Fibroblast of lung (primary cell): ENCODE measurements at places on chromosomes 12 and 14. TPM values are rescaled to one million over a fixed set of nuclear protein-coding genes. Genes with fewer than 3 reads are reported as not detected.
A peak's percentile ranks its signal among the peaks of the same experiment; 100 is the strongest.

SPRYD4 gene
- total RNA-seq, result 1.0 and 1.7 TPM in 2 replicates

RIN3 gene
- 5.4 and 8.9 TPM in 2 replicates for total RNA-seq

NOS1 gene
- under 0.01 TPM in 2 replicates for total RNA-seq

RPL10L gene
- not detected in 2 replicates for total RNA-seq

GAS2L3 gene
- total RNA-seq, result 18.7 and 33.4 TPM in 2 replicates

PTCSC3 gene
- not detected in 2 replicates for total RNA-seq

IL22 gene
- total RNA-seq, result not detected in 2 replicates

SLC8A3 gene
- under 0.01 TPM in 2 replicates for total RNA-seq

GRIN2B gene
- under 0.01 TPM in 1 of 2 replicates, not detected in the other for total RNA-seq

CPNE6 gene
- not detected in 2 replicates for total RNA-seq

KRT71 gene
- not detected in 2 replicates for total RNA-seq

MEG3 gene
- total RNA-seq, result 95.0 and 182 TPM in 2 replicates

DNA sequence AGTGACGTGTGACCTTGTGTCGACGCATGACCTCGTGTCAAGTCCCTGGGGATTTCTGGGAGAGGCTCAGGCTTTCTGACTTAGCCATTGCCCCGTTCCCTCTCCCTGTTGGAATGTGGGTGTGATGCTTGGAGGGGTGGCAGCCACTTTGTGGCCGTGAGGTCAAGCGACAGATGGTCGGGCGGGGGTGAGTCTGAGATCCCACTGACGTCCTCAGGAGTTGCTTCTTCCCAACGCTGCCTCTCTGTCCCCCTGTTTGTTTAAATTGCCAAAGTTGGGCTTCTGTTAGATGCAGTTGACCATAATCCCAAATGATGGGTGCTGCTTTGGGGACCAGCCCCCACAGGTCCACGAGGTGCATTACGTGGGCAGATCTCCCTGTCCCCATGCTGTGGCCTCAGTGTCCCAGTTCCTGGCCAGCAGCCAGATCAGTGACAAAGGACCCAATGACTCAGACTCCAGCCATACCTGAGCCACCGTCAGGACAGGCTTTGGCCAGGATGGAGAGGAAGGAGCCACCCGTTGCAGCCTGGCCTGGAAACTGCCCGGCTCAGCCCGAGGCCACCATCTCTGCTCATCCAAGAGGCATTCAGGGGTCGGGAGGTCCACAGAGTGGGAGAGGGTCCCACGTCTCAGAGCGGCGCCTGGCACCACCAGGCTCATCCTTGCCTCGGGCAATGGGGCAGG, 34.4 kb upstream of the GALNT9 start:
- no peak for DNase-seq

DNA sequence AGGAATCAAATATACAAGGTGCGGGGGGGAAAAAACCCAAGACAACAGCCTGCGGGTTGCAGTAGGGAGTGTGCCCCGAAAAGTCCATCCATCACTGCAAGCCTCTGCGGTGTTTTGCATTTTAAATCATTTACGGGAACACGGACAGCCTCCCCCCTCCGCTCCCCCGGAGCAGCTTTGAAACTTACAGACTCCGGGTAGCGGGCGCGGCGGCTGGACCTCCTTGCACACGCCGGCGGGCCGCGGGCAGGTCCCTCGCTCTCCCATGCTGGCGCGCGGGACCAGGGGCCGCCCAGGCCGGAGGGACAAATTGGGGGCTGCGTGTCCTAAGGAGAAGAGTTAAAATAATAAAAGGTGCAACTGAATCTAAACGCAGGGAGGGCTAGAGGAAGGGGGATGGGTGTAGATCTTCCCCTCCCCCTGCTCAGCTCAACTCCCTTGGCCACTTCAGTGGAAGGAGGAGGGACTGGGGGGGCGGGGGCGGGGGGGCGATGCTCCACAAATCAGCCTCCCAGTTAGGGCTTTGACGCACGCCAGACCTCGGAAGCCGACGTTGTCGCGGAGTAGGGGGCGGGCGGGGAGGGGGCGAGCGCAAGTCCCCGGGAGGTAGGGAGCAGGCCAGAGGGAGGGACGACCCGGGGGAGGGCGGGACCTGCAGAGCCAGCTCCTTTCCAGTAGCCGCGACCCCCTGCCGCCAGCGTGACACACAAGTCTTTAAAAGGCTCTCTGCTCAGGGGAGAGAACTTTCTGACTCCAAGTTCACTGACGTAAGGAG, at the start of gene KCNJ8:
Gene KCNJ8 (minus strand): TSS at position 349 of the 775 bp plus-strand sequence. CDS start 1,090 bp downstream, outside the sequence.
- DNase-seq, result peak; percentile 41

- DNase-seq, result no peak
Observed at GRCh38 chr14:82501554-82501953, 967.9 kb upstream of the SEL1L start.

GRCh38 chr12:47714826-47715386, 9.1 kb upstream of the RPAP3 start:
- DNase-seq, result no peak

GRCh38 chr12:129163861-129164260, 310.6 kb downstream of the GLT1D1 start:
- no peak for DNase-seq

GRCh38 chr12:13176256-13176655, 20.3 kb upstream of the EMP1 start:
- DNase-seq, result no peak

DNA sequence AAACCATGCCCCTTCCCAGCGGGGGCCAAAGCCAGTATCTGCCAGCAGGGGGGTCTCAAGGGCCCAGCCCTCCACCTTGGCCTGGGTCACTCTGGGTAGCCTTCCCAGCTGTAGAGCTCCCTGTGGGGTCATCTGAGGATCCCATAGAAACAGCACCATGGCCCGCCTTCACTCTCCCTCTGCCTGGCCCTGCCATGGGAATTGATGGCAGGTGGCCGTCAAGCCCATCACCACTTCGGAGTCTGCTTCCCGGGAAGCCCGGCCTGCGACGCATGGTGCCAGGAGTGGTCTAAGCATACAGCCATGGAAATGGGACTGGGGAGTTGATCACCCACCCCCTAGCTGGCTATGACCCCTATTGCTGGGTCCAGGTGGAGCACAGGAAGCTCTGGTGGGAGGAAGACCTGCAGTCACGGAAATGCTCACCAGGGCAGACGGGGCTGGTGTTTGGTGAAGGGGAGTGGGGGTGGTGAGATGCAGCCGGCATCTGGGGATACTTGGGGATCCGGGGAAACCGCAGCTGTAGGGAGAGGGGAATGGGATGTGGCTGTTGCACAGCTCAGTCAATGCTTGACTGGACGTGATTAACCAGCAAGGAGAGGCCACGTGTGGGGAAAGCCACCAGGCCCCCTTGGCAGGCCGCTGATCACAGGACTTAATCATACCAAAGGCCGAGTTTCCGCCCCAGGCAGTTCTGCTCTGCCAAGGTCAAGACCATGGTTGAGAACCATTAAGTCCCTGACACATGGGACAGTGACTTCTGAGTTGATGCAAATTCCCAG, 52.2 kb upstream of the DIO3 start:
- DNase-seq, result no peak

DNA sequence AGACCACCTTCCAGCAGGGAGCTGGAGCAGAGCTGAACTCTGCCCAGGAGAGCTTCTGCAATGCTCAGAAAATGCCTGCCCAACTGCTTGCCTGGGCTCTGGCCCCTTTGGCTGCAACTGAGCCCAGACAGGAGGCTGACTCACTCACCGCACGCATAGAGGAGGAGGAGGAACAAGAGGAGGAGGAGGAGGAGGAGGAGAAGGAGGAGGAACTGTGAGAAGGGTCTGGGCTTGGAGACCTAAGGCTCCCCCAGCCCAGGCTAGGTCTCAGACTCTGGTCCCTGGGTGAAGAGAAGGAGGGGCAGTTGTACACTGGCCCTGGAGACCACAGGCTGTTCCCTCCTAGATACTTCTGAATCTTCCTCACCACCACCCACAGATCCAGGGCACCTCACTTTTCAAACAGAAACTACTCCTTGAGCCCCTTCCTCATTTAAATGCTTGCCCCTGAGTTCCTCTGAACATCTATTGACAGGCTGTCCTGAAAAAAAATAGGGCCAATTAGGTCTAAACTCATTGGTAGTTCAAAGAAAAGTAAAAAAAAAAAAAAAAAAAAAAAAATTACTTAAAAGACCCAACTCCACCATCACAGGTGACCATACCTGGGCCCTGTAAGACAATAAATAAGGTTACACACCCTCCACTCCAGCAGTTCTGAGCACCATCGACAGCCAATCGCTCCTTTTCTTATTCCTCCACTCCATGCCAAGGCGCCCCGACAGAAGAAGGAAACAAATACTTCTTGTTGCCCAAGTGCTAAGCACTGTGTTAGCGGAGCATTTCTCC, 674 bp downstream of the VDR start:
- peak; percentile 89 for DNase-seq

DNA sequence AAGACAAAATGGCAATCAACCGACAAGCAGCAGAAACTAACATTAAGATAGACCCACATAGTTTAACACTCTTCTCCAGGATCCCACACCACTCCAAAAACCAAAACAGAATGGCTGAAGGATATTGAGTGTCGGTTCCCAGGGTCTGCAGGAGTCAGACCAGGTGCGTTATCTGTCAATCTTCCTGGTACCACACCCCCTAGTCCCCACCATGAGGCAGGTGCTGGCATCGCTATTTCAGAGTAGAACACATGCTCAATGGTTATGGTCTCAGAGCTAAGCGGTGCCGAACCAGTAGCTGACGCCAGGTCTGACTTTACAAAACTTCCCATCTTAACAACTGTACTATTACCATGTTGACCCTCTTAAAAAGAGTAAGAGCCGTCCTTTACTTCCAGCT, 10.2 kb downstream of the STX2 start:
- DNase-seq, result no peak

GRCh38 chr14:75249958-75250336, 28.7 kb upstream of the FOS start:
- DNase-seq, result peak; percentile 12

GRCh38 chr14:68682166-68683103, 110.4 kb downstream of the ZFP36L1 start:
- DNase-seq, result peak; percentile 97

DNA sequence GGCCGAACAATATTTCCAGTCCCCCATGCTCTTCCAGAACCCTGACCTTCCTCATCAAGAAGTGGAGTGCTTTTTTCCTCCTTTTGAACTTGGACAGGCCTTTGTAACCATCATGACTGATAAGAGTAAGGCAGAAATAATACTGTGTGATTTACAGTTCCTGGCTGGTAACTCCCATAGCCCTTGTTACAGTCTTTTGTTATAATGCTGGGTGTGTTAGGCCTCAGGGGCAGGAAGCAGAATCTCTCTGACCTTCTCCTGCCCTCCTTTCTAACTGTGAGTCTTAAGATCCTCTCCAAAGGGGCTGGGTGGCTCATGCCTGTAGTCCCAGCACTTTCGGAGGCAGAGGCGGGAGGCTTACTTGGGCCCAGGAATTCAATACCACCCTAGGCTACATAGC, 59.5 kb downstream of the BCAT1 start:
- DNase-seq, result no peak

DNA sequence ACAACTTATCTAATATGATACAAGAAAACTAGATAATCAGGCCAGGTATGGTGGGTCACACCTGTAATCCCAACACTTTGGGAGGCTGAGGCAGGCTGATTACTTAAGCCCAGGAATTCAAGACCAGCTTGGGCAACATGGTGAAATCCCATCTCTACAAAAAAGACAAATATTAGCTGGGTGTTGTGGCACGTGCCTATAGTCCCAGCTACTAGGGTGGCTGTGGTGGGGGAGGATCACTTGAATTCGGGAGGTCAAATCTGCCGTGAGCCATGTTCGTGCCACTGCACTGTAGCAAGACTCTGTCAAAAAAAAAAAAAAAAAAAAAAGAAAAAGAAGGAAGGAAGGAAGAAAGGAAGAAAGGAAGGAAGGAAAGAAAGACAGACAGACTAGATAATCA, 27.0 kb downstream of the ZCRB1 start:
- DNase-seq, result no peak

- no peak for DNase-seq
Observed at GRCh38 chr12:7031306-7031705, 13.0 kb upstream of the LPCAT3 start.

DNA sequence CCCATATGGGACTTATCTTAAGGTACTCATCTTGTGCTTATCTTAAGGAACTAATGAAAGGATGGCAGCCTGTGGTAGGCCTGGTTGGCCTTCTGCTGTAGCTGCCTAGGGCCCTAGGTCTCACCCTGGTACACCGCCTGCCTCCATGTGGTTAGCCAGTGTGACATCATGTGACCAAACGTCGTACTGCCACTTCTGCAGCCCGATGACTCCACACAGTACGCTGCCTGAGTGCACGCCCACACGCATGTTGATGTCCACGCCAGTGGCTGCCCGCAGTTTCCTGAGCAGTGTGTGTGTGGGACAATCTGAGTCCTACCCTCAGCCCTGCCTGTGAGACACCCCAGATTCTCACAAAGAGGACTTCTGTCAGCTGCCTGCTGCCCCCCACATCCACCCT, 5.1 kb downstream of the ADCY4 start:
- DNase-seq, result no peak

GRCh38 chr12:121718653-121719239, 6.2 kb downstream of the TMEM120B start:
- DNase-seq, result no peak

- DNase-seq, result no peak
Observed at GRCh38 chr12:108712165-108712924, 19.0 kb downstream of the CORO1C start.

- no peak for DNase-seq
Observed at GRCh38 chr14:23421594-23421993, 13.5 kb upstream of the MYH6 start.

DNA sequence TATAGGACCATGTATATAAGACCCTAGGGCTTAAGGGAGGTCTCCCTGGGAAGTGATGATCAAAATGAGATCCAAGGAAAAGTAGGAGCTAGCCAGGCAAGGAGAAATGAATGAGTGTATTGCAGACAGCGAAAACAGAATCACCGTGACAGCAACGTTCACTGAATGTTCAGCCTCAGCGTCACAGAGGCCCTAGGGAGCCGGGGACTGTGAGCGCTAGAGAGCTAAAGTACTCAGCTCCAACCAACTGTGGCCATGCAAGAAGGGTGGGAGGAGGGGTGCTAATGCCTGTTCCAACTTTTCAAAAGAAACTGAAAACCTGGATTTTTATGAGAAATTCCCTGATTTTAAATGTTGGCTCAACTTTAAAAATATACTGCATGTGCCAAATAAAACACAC, 105.5 kb upstream of the CCND2 start:
- no peak for DNase-seq

- peak; percentile 86 for DNase-seq
Observed at GRCh38 chr12:32558903-32559302, 120.2 kb upstream of the DNM1L start.

DNA sequence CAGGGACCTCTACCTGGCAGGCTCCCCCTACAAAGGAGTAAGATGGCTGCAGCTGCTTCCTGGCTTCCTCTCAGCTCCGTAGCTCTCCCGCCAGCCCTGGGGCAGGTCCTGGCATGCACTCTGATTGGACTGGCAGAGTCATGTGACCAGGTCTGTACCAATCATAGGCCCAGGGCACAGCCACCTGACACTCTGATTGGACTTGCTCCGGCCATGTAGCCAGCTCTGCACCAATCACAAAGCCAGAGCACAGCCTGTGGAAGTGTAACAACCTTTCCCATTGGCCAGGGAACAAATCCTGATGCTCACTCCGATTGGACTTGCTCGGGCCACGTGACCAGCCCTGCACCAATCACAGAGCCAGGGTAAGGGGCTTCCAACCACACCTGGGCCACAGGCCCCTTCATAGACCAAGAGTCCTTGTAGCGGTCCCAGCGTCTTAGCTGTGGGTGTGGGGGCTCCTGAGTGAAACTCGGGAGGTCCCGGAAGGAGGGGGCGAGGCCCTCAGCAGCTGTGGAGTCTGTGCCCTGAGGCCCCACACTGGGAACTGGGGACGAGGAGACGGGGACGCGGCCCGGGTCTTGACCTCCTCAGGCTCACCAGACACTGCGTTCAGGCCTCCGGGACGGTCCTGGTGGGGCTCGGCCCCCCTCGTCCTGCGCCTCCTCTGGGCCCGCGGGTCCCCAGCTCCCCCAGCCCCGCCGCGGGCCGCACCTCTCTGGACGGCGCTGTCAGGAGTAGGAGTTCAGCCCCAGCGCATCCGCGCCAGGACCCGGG, 210.6 kb downstream of the ADGRD1 start:
- no peak for DNase-seq
